ENCODE measurements at places on chromosomes 11 and 22.

GRCh38 chr22:32317524-32317923, 40.1 kb upstream of the RFPL3 start:
- no peak for DNase-seq

- no peak for DNase-seq
Observed at GRCh38 chr11:28483072-28483867, 375.1 kb downstream of the METTL15 start.

DNA sequence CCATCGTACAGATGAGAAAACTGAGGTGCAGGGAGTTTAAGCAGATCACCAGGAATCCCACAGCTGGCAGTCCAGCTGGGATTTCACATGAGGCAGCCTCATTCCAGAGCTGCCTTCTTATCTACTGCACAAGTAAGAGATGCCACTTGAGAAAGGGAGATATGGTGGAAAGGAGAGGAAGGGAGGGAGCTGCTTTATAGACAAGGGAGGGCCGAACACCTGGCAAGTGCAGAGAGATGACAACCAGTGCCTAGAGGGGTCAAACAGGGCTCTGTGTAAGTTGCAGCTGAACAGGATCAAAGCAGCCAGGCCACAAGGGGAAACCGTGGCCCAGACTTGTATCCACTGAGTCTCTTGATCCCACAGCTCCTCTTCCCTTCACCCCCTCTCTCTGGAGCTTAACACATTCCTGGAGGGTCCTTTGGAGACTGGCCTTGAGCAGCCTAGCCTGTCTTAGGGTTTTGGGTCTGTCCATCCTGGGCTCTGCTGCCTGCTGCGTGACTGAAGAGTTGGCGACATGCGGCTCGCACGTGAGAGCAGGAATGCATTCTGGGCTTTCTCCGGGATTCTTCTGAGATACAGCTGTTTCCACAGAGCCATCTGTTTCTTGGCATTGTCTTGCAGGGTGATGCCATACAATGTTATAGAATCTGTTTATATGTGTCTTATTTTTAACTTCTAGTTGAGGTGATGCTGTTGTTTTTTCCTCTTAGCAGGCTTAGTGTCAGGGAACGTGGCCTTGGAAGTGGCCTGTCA, 268.5 kb upstream of the SYN3 start:
- DNase-seq, result no peak

GRCh38 chr22:25068707-25069106, 116.2 kb downstream of the KIAA1671 start:
- no peak for DNase-seq

- no peak for DNase-seq
Observed at GRCh38 chr11:15027956-15028355, 45.4 kb upstream of the CALCB start.

DNA sequence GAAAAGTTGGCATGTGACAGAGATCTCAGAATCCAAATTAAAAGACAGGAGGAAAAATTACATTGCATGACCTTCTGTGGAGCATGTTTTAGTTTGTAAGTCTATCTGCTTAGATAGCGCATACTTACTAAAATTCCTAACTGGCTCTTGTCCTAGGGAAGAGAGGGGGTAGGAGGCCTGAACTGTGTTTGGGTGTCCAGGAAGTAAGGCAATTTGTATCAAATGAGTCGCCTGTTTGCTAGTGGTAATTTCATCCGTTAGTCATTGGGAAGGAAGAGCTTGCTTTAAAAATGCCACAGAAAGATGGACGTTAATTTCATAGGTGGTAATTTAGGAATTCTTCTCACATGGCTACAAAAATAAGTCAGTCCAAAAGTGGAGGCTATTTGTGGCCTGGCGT, 18.5 kb downstream of the GRK3 start:
- DNase-seq, result no peak

GRCh38 chr22:37045958-37046357, 5.6 kb upstream of the KCTD17 start:
- DNase-seq, result no peak

DNA sequence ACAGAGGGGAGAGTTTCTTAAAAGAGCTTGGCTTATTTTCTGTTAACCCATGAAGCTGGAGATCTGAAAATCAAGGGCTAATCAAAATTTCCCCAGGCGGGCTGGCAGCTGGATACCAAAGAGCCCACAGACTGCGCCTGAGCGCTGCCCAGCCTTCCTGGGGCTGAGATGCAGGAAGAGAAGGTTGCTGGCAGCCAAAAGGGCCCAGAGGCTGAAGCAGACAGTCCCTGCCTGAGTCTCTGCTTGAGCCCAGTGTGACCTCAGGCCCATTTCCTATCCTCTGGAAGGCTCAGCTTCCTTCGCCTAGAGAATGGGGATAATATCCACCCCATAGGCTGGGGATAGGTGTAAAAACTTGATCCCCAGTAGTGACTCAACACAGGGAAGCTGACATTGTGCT, 49.1 kb downstream of the ARRB1 start:
- DNase-seq, result no peak

DNA sequence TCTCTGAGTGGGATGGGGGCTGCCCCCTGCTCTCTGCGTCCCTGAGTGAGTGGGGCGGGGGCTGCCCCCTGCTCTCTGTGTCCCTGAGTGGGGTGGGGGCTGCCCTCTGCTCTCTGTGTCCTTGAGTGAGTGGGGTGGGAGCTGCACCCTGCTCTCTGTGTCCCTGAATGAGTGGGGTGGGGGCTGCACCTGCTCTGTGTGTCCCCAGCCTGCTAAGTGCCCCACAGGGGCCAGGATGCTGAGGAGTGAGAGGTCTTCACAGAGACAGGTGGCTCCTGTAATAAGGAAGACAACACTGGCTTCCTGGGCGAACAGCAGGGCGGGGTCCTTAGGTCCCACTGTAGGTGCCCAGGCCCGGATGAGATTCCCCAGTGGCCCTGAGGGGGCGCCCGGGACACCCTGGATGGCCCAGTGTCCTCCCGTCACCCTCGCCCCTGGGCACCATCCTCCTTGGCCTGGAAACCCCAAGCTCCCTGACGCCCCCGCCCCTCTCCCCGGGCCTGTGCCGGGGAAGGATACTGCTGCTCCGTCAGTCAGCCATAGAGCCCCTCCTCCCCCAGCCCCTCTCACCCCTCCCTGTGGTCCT, 3.8 kb upstream of the CCDC188 start:
- DNase-seq, result no peak

GRCh38 chr11:10899121-10899830, 41.4 kb upstream of the ZBED5 start:
- no peak for DNase-seq

DNA sequence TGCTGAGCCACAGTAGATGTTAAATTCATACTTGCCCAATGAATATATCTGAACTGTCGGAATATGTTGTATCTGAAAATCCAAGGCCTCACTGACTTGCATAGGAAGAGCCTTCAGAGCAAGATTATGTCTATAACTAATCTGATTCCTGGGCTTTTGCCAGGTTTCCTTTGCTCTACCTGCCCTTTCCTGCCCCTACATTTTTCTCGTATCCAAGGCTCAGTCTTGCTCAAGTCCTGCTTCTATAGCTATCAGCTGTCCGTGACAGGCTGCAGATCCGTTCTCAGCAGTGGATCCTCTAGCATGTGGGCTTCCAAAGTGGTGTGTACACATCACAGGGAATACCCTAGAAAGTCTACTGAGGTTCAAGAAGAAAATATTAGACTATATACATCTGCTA, 18.8 kb upstream of the USP47 start:
- no peak for DNase-seq

- DNase-seq, result no peak
Observed at GRCh38 chr11:22976146-22976545, 115.9 kb upstream of the CCDC179 start.

GRCh38 chr22:26435327-26436093, 6.5 kb downstream of the ASPHD2 start:
- no peak for DNase-seq

DNA sequence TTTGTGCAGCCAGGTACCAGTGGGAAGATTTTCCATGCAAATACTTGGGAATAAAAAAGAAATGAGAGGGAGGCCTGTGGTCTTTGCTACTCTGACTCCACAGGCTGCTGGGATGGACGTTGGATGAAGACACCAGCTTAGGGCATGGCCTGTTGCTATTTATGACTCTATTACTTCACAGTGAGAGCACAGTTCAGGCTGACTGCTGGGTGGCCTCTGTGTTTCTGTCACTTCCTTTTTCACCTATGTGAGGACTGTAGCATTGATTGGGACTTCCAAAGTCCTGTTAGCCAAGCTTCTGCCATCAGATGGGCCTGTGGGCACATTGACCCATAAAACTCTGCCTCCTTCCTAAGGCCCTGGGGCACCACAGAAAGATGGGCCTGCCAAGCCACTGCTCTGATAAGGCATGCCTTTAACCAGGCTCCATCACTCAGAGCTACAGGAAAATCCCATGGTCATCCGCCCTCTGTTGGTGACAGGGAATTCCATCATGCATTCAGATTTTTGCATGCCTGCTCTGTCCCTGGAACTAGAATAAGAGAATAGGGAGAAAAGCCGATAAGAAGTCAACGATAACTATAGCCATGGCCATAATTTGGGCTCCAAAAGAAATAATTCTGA, 64.6 kb downstream of the KCNJ1 start:
- DNase-seq, result no peak

DNA sequence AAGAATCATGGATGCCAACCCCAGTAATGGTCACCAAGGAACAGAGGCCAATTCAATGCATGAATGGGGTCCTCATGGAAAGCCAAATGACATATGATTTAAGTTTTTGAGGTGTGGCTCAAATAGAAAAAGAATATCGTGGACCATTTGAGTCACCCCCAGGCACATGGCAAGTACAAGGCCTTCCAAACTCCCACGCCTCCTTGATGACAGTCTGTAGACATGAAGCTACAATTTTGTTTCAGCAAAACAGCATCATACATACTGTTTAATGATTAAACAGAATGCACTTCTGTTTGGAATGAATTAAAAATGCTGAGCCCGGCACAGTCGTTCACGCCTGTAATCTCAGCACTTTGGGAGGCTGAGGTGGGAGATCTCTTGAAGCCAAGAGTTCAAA, 7.4 kb downstream of the FADD start:
- no peak for DNase-seq

DNA sequence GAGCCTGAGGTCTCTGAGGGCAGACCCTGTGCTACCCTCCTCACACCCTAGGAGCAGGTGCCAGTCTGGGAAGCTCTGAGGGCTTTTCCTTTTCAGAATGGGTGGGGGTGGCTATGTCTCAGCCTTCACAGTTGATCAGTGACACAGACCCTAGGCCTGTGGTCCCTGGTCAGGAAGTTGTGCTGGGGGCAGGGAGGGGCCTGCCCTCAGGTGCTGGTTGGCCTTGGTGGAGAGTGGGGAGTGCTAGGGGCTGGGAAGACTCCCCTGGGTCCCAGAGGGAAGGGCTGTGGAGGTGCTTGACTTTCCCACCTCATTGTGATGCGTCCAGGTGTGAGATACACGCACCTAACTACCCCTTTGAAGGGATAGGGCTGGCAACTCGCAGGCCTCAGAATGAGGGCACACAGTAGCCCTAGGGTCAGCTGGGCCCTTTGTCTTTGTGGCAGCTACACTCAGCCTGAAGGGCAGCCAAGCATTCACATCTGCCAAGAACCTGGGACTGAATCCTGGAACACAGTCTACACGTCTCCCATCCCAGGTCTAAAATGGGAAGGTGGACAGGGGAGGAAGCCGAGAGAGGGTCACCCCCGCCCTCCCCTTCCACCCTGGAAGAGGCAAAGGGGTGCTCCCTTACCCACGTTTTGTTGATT, 31.2 kb upstream of the ATXN10 start:
- DNase-seq, result no peak

DNA sequence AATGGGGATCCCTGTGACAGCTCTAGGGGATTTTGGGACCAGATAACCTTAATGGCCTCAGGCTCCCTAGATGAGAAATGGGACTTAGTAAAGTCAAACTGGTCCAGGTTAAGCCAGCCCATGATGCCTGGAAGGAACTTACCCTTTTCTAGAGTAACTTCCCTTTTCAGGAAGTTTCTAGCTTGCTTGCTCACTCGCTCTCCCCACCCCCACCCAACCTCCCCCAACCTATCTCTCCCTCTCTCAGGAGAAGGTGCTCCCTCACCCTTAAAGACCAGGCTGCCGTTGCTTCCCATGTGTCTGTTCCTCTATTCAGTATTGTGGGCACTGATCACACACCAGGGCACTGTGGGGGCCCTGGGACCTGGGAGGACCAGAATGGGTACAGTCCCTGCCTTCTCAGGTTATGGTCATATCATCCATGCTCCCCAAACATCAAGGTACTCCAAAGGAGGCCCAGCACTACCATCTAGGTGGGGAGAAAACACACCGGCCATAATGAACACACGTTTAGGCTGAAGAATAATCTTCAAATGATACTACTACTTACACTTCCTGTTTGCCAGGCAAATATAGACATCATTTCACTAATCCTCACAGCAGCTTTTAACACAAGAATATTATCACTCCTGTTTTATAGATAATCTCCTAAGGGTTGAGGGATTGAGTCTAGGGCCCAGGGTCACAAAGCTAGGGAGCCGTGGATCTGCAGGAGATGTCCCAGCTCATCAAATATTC, 18.2 kb downstream of the KCNQ1OT1 start:
- no peak for DNase-seq

DNA sequence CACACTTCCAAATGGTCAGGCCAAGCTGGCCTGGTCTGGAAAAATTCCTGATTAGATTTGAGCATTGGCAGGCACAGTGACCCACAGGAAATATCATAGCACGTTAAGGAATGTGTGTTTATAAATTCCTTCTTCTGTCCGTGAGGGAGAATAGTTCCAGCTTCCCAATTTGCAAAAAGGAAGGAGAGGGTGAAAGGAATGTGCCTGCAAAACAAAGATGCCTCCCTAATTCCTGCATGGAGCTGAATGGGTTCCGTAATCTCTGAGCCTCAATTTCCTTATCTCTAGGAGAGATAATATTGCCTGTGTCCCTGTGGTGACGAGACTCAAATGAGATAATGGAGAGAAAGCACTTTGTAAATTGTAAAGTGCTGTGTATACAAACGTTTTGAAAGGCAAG, 105.1 kb downstream of the FEZ1 start:
- no peak for DNase-seq

GRCh38 chr22:25048659-25049647, 96.4 kb downstream of the KIAA1671 start:
- DNase-seq, result no peak

GRCh38 chr11:129855086-129855485, 39.4 kb downstream of the TMEM45B start:
- DNase-seq, result no peak

DNA sequence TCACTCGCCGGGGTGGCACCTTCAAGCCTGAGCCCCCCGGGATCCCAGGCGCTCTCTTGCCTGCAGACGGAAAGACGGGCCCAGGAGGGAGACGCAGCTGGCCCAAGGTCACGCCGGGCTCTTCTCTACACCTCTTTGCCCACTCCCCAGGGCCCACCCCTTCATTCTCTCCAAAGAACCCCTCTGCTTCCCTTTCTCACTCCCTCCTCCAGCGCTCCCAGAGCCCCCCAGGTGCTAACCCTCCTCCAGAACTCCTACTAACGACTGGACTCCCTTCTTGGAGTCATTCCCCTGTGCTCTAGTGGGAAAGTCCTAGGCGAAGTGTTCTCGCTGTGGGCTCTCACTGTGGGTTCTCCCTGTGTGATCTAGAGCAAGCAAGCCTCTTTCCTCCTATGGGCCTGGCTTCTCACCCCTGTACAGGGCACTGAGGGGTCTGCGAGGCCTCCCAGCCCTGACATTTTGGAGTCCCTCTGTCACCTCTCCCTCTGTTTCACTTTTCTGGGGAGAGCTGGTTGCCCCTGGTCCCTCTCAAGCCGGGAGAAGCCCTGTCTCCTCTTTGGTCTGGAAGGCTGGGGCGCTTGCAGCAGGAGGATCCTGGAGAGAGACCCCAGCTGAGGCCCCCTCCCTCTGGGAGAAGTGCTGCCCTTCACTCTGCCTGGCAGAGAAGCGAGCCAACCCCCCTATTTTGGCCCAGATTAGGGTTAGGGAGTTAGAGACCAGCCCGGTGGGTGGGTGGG, 858 bp downstream of the OAF start:
- DNase-seq, result no peak

- DNase-seq, result no peak
Observed at GRCh38 chr22:36586271-36586670, 57.3 kb upstream of the EIF3D start.

Measured in cortex of kidney (tissue), 1 donor.